Stimulated activated CD4-positive, alpha-beta T cell treated with anti-CD3 and anti-CD28 coated beads, Interleukin-4, amount 100 ng/mL, for 1 hour (primary cell): ENCODE measurements at places on chromosomes 2 and 18.

DNA sequence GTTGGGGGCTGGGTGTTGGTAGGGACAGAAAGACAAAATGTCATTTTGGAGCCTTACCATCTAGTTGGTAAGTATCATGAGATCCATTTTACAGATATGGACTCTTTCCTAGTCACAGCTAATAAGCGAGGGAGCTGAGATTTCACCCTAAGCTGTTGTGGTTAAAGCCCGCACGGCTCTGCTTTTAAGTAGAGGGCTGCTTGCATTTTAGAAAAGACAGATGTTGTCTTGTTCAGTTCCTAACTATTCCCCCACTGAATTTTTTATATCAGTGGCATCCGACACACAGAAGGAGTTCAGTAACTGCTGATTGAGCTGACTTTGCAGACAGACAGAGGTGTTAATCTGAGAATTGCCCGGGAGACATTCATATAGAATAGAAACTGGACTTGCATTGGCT is 3.7 kb downstream of the QPCT start:
- DNase-seq = no peak

- DNase-seq = no peak
These were observed 11.5 kb downstream of the CD226 start for GRCh38 chr18:69936191-69936558.

DNA sequence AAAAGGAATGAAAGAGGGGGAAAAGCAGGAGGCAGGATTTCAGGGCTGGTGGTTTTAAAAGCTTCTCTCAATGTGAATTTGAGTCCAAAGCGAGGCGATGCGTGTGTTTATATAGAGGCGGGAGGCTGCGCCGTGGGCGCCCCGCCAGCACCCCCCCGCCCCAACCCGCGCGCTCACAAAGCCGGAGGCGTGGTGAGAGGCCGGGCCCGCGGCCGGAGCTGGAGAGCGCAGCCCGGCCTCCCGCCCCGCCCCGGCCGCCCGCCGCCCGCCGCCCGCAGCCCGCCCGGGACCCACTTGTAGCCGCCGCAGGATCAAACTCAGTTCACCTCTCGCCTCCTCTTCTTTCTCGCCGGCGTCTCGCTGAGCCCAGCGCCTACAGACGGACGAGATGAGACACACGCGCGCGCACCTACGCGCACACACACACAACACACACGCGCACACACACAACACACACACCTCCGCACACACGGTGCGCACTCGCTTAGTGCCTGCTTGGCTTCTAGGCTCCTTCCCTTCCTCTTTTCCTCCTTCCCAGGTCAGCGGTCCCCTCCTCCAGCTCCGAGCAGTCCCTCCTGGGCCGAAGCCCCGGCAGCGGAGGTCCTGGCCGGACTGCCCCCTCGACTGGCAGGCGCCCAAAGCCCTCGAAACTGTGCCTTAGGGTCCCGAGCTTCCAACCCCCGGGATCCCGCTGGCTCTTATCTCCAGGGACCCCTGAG is 1.3 kb upstream of the CYP26B1 start:
- peak; percentile 34 for DNase-seq

DNA sequence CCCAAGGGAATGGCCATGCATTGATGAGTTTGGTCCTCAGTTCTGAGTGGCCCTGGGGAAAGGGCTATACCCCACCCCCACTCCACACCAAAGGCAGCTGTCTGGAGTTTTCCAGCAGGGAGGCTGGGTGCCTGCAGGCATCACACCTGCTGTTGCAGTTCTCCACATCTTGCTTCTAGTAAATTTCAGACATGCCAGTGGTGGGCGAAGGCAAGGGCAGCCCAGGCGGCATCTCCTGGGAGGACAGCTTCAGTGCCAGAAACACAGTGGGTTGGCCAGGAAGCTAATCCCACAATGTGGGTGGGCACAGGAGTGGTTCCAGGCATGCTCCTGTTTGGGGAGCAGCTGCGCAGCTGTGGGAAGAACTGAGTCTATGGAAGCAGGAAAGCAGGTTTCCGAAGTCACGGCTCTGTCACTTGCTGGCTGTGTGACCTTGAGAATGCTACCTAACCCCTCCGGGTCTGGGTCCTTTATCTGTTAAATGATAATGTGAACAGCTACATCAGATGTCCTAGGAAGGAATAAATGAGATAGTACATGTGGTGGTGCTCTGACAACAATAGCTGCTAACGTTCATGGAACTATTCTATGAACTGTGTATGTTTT is 84.6 kb upstream of the SPTBN1 start:
- no peak for DNase-seq

DNA sequence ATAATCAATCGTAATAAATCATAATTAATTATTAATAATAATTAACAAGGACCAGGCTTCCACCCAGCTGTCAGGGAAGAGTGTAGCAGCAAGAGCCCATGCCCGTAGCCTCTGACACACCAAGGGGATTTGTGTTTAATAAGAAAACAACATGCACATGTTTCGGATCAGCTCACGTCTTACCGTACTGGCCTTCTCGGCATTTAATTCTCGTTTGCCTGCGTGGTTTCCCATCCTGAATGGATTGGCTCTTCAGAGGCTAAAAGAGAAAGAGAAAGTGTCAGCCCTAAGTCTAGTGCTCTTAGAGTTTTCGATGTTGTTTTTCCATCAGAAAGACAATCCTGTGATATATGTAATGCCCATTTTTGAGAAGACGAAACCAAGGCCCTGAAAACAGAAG is 27.6 kb downstream of the MBP start:
- no peak for DNase-seq

DNA sequence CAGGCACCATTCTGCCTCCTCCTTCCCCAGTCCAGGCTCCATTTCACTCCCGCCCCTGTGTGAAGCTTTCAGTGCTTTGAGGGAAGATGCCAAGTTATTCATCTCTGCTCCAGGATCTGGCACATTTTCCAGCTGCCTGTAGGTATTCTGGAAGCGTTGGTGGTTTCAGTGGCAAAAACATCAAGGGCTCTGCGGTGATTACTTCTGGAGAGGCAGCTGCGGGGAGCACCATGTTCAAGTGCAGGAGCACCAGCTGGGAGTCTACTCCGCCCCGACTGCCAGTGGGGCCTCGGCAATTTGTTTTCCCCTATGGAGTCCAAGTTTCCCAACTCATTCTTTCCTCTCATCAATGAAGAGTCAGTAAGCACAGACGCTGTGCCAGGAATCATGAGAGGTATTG is 211.7 kb downstream of the CLIP4 start:
- no peak for DNase-seq

- DNase-seq = no peak
These were observed 2.8 kb downstream of the TEX51 start for GRCh38 chr2:126901459-126901858.
